AG09309 (cell line): ENCODE measurements at places on chromosomes 11 and 22.
A peak's percentile ranks its signal among the peaks of the same experiment; 100 is the strongest.

DNA sequence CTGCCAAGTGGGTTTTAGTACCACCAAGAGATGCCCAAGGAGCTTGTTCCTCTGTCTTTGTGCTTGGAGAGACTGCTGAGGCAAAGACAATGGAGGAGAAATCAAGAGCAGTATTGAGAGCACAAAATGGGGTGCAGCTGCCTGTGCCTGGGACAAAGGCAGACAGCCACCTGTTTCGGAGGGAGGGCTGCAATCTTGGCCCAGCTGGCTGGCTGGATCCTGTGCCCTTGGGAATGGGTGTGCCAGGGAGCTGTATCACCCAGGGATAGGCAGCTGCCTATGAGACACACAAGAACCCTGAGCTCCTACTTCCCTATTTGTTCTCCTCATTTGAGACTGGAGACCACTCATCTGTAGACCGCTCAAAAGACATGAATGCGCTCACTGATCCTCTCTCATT lies 23.3 kb upstream of the CHRM4 start:
- no peak for DNase-seq

DNA sequence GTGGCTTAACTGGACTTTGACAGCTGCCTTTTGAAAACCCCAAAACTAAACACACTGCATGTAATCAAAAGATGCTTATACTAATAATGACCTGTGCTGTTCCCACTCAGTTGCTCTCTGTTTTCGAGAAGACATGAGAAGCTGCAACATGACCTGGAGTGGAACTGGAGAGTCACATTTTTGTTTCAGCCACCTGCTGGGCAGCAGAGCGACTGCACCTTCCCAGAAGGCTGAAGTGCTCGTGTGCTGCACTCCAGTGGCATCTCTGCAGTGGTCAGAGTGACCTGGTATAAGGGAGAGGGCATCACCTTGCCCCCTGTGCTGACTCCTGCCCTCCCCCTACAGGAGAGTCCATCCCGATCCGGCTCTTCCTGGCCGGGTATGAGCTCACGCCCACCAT lies 8.6 kb downstream of the THYN1 start:
- no peak for DNase-seq

DNA sequence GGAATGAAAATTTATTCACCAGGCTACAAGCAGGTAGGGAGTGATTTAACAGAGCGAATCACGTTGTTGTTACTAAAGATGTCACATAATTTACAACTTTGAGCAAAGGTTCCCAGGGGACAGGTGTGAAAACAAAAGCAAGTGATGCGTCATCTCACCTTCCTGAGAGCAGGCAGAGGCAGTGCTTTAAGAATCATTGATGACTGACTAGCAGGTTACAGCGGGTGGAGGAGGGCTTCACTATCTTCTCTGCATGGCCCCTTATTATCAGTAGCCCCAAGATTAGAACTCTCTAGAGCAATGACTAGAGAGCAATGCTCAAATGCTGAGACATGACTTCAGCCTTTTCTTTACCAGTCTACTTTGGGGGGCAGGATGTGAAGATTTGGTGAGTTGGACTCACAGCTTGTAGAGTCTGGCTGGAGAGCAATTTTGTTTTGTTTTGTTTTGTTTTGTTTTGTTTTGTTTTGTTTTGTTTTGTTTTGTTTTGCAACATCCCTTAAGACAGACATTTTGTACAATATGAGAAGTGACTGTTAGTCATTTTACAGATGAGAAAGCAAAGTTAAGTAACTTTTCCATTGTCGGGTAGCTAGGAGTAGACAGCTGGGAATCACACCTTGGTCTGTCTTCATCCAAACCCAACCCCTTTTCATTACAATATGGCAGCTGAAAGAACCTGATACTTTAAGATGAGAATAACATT lies 84.8 kb downstream of the SLC1A2 start:
- no peak for DNase-seq

GRCh38 chr11:81421251-81421860 lies 1312.3 kb downstream of the FAM181B start:
- no peak for DNase-seq

- DNase-seq, result peak; percentile 38
These were observed 330.1 kb upstream of the PLET1 start for GRCh38 chr11:112590764-112591163.

GRCh38 chr11:119624102-119624615 lies 104.8 kb downstream of the NECTIN1 start:
- no peak for DNase-seq

GRCh38 chr11:65434667-65435410 lies 12.2 kb downstream of the NEAT1 start:
- no peak for DNase-seq

GRCh38 chr11:120217941-120218694 lies 7.3 kb downstream of the OAF start:
- DNase-seq, result no peak

DNA sequence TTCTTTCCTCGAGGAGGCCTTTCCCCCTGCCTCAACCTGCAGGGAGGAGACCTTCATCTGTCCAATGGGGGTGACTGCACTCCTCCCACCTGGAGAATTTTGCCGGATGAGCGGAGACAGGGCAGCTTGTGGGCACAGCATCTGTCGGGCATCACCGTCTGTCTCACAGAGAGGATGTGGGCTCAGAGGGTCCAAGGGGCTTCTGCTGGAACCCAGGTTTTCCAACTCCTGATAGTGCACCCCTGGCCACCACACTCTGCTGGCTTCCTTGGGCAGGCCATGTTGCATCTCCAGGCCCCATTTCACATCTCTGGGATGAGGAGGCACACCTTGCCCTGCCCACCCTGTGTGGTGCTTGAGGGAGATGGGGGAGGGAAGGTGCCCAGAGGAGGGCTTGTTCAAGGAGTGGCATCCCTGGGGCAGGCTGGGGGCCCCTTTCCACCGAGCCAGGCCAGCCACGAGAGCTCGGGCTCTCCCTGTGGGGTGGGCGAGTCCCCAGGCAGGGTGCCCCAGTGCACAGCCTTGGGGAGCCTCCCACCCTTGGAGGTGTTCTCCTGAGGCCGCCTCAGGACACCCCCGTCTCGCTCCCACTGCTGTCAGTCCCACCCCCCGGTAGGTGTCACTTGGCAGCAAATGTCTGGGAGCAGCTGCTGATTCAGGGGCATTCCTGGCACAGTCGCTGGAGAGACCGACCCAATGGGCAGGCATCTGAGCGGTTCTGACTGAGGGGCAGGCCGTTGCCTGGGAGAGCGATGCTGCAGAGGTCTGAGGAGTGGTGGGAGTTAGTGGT lies 84.2 kb downstream of the MORC2 start:
- no peak for DNase-seq
